ENCODE measurements at places on chromosomes 5 and 9. TPM values are rescaled to one million over a fixed set of nuclear protein-coding genes. Genes with fewer than 3 reads are reported as not detected.

Gene GGTA1
- total RNA-seq, result not detected

Gene ENG
- 17.7 TPM for total RNA-seq

Gene CLTB
- 53.4 TPM for total RNA-seq

Gene LEAP2
- total RNA-seq, result 1.8 TPM

DNA sequence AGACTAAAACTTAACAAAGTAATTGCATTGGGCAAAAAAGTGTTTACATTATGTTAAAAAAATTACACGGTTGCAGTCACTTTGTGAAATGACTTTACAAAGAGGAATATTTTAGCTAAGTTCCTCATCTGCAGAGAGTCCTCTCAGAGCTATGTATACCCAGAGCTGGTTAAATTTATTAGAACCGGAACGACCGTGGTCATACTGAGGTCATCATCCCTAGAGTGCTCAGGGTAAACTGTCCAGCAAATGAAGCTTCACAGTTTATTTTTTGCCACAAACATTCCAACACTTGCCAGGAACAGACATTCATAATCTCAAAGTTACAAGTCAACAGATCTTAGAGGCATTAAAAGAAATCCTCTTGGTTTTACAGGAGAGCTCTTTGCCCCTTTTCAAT, 897 bp downstream of the ROPN1L start:
- no peak for DNase-seq
- H3K27me3 ChIP-seq, result peaks cover 6% of the 10 kb centered on the region
- peaks cover 32% of the 10 kb centered on the region for H3K4me1 ChIP-seq

- no peak overlapping the region for H3K4me3 ChIP-seq
- no peak for DNase-seq
- H3K27ac ChIP-seq, result no peak overlapping the region
- no peaks in the 10 kb centered on the region for H3K36me3 ChIP-seq
- H3K27me3 ChIP-seq, result no peaks in the 10 kb centered on the region
Measured at GRCh38 chr5:8843771-8844170, 702.1 kb downstream of the SEMA5A start.

GRCh38 chr9:86549920-86550319, 195.7 kb upstream of the TUT7 start:
- no peaks in the 10 kb centered on the region for H3K4me1 ChIP-seq
- no peaks in the 10 kb centered on the region for H3K36me3 ChIP-seq
- H3K27ac ChIP-seq, result no peak overlapping the region
- H3K4me3 ChIP-seq, result no peak overlapping the region

DNA sequence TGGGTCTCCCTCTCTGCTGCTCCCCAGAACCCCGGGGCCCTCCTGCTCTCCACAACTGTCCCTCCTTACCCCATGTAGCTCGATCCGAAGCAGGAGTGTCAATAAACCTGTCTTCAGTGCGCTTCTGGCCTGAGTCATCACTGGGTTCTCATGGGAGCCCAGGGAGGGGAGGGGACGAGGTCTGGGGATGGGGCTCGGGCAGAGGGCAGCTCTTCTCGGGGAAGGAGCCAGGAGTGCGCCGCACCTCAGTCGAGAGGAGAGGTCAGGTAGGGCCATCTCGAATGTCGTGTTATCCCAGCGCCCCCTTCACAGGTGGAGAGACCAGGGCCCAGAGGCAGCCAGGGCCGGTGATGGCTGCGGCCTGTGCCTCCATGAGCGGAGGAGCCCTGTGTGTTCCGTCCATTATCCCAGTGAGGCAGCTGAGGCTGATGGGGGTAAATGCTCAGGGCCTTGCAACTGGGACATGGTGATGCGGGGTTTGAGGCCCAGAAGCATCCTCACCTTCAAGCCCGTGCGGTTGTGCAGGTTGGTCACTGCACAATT, 52.1 kb downstream of the LRSAM1 start:
- no peaks in the 10 kb centered on the region for H3K27me3 ChIP-seq
- H3K27ac ChIP-seq, result no peak overlapping the region
- H3K4me1 ChIP-seq, result no peaks in the 10 kb centered on the region
- H3K36me3 ChIP-seq, result no peaks in the 10 kb centered on the region
- H3K4me3 ChIP-seq, result no peak overlapping the region

DNA sequence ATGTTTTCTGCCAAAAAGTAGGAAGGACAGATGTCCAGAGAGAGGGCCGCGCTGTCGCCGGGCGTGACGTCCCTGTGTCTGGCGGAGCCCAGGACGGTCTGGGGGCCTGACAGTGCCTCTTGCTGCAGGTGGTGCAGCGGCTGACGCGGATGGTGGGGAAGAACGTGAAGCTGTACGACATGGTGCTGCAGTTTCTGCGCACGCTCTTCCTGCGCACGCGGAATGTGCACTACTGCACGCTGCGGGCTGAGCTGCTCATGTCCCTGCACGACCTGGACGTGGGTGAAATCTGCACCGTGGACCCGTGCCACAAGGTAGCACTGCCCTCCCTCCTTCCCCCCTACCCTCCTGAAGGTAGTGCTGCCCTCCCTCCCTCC, 7.8 kb downstream of the NELFB start:
- H3K27ac ChIP-seq, result no peak overlapping the region
- H3K4me1 ChIP-seq, result no peaks in the 10 kb centered on the region
